GM12878 (cell line): ENCODE measurements at places on chromosomes 3 and 15. TPM values are rescaled to one million over a fixed set of nuclear protein-coding genes. Genes with fewer than 3 reads are reported as not detected.

Gene LRRC31
- not detected in 2 replicates for polyA plus RNA-seq

Gene HHATL
- not detected in 2 replicates for polyA plus RNA-seq

Gene CIAO2A
- 388 and 399 TPM in 2 replicates for polyA plus RNA-seq

Gene BBS4
- polyA plus RNA-seq: 14.1 and 14.4 TPM in 2 replicates

Gene GPR87
- 0.11 and 0.21 TPM in 2 replicates for polyA plus RNA-seq

Gene PFN2
- 8.9 and 10.0 TPM in 2 replicates for polyA plus RNA-seq

Gene GRM2
- not detected in 2 replicates for polyA plus RNA-seq

Gene RFTN1
- 58.8 and 61.9 TPM in 2 replicates for polyA plus RNA-seq

Gene MGLL
- 170 and 195 TPM in 2 replicates for polyA plus RNA-seq

Gene LYZL4
- not detected in 2 replicates for polyA plus RNA-seq

Gene OR5K2
- not detected in 2 replicates for polyA plus RNA-seq

Gene RHCG
- polyA plus RNA-seq: not detected in 2 replicates

Gene CHRD
- not detected in 2 replicates for polyA plus RNA-seq
